CD4-positive, alpha-beta T cell treated with Interferon alpha-2 for 1 hour (primary cell): ENCODE measurements at places on chromosomes 3 and 15.

DNA sequence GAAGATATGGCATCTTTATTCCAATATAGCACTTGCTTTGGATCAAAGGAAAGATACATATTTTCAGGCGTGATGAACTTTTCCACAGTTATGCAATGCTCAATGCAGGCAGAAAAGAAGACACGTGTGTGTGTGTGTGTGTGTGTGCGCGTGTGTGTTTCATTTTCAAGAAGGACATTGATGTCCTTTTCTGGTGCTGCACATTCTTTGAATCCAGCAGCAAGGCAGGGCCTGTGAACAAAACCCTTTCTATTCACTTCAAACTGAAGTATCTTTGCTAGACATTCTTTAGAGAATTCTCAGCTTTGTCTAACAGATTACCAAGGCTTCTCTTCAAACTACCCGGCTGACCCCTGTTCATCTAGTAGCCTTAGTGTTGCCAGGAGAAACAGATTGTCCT is 124.6 kb downstream of the CD47 start:
- DNase-seq, result no peak

- DNase-seq, result no peak
Measured at GRCh38 chr15:47937834-47938233, 183.0 kb upstream of the SLC24A5 start.

DNA sequence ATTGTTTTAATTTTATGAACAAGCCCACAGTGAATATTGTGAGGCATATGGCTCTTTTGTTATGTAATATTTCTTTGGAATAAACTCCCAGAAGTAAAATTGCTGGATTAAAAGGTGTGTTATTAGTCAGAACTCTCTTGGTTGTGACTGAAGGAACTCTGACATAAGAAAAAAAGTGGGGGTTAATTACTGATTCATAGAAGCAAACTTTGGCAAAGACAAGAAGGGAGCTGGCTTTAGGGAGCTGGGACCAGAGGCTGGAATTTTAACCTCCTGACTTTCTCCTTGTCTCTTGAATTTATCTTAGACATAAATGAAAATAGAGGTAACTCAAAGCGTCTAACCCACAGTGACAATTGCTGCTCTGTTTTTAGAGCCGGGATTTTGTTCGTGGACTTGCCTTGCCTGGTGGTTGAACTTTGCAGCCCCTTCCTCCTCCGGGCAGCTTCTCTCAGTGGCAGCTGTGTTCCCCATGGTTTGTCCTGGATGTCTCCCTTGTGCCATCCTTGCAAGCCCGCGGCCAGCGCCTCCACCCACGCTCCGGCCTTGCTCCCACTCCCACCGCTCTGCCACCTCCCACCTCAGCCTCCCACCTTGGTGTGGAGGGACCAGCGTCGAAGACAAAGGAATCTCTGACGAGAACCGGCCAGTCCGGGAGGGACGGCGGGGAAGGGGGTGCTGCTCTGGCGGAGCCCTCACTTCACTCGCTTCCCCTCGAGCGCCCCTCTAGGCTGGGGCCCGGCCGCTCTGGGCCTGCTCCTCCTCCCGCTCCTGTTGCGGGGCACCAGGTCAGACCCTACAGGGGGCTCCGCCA is 28.0 kb downstream of the ARHGAP31 start:
- peak; percentile 10 for DNase-seq

- DNase-seq, result no peak
Measured at GRCh38 chr15:51322621-51323296, 15.6 kb downstream of the CYP19A1 start.

- DNase-seq, result no peak
Measured at GRCh38 chr3:44104668-44105321, 136.9 kb upstream of the TOPAZ1 start.

- no peak for DNase-seq
Measured at GRCh38 chr3:105805404-105805803, 63.4 kb downstream of the CBLB start.

- no peak for DNase-seq
Measured at GRCh38 chr15:52360229-52361203, 64.9 kb upstream of the MYO5C start.

- no peak for DNase-seq
Measured at GRCh38 chr3:160340351-160340750, 58.7 kb downstream of the IFT80 start.

DNA sequence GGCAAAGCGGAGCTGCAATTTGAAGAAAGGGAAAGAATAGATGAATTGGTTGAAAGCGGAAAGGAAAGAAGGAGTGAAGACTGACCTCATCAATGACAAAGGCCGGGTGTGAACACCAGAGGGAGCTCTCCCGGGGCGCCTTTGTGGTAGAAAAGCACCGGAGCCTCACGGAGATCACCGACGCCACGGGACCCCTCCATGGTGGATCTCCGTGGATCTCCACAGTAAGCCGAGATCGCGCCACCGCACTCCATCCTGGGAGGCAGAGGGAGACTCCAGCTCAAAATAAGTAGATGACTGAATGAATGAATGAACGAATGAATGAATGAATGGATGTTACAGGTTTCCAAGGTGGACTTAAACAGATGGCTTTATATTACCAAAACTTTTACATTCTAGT is 25.0 kb downstream of the GPR160 start:
- no peak for DNase-seq

DNA sequence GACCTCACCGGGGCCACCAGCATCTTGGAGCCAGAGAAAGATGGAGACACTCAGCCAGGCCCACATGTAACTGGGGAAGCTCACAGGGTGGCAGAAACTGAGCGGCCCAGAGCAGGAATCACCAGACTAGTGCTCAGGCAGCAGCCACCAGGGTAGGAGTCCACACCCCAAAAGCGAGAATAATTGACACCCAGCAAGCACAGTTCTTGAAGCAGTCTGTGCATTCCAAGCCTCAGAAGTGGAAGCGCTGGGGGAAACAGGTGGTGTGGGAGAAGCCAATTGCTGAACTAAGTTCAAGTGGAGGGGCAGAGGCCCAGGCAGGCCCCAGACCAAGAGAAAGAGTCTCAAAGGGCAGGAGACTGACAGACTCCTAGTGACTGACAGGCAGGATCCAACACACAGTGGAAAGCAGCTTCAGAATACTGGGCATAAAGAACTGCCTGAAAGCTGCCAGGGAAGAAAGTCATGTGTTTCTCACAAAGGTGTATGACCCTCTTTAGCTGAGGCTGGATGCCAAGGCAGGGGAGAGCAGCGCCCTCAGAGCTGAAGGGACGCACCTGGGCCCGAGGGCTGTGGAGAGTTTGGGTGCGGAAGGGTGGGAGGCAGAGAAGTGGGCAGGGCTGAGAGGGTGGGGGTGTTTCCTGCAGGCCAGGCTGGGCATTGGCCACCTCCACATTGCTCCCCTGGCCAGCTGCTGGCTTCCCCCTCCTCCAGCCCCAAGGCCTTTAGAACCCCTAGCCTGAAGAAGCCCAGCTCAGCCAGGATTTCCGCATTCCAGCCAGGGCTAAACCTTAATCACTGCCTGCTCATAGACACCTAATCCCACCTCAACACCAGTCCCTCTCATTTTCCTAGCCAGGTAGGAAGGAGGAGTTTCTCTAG is 7.7 kb downstream of the NT5DC2 start:
- DNase-seq, result no peak

DNA sequence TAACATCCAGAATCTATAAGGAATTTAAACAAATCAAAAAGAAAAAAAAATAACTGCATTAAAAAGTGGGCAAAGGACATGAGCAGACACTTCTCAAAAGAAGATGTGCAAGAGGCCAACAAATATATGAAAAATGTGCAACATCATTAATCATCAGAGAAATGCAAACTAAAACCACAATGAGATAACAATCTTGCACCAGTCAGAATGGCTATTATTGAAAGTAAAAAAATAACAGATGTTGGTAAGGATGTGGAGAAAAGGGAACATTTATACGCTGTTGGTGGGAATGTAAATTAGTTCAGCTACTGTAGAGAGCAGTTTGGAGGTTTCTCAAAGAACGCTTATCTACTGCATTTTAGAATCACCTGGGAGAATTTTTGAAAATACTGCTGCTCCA is 186.1 kb downstream of the OTOL1 start:
- no peak for DNase-seq

DNA sequence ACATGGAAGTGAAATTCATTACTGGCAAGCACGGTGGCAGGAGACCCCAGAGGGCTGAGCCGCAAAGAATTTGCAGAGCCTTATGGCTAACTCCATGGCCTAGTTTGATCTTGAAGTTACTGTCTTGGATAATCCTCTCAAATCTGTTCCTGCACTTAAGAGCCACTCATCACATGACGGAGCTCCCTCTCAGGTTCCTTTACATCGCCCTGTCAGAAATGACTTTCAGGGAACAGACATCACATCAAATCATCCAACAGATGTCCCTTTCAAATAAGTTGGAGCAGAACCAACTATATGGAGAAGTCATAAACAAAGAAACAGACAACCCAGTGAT is 328.8 kb upstream of the THBS1 start:
- no peak for DNase-seq

DNA sequence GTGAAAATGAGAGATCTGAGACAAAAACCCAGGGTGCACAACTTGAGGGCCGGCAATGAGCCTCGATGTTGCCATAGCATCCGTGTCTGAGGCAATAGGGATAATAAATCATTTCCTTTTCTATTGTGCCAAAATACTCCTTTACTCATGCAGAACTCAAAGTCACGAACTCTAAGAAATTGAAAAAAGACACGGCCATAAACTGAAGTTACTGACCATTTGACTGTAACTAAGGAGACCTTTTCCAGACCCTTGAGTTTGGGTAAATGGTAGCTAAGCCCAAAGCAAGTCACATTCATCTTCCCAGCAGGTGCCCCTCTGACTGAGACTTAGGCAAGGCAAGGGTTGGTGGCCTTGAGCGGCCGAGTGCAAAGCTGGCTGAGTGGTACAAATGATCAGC is 141.2 kb upstream of the SLCO3A1 start:
- no peak for DNase-seq

DNA sequence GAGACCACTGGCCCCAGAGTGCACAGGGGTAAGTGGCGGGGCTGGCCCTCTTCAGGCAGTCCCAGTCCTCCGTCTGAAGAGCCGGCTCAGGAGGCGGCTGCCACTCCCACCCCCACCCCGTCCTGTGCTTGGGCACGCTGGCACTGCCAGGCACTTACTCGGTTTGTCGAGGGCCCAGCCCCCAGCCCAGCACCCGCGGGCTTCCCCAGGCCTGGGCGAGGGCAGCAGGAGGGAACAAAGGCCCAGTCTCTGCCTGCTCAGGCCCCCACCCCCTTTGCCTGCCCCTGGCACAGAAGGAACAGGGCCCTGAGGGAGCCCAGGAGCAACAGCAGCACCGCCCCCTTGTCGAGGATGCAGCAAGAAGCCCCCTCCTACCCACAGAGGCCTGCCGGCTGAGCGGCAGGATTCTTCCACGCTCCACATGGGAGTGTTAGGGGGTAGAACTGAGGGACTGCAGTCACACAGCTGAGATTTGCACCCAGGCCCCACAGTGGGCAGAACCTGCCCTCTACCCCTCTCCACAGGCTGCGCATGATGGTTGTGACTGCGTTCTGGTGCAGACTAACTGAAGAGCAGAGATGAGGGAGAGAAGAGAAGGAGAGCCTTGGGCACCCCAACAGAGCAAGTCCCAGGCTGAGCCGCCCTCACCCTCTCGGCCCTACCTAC is 8.9 kb downstream of the DUSP7 start:
- DNase-seq, result no peak

GRCh38 chr15:68047826-68048225 is 6.3 kb upstream of the PIAS1 start:
- no peak for DNase-seq

DNA sequence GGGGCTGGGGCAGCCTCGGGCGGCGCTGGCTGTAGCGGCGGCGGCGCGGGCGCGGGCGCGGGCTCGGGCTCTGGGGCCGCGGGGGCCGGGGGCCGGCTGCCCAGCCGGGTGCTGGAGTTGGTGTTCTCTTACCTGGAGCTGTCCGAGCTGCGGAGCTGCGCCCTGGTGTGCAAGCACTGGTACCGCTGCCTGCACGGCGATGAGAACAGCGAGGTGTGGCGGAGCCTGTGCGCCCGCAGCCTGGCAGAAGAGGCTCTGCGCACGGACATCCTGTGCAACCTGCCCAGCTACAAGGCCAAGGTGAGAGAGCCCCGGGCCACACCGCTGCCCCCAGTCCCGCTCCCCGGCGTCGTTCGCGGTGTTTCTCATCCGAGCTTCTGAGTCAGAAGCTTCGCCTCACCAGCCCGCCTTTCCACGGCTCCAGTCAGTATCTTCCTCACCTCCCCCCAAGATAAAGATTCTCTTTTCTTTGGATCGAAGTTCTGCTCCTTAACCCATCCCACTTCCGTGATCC is 600 bp downstream of the FBXO45 start:
- peak; percentile 58 for DNase-seq

- no peak for DNase-seq
Measured at GRCh38 chr15:88449581-88449980, 17.6 kb downstream of the MRPL46 start.

GRCh38 chr3:125137358-125138033 is 75.1 kb downstream of the SLC12A8 start:
- no peak for DNase-seq

DNA sequence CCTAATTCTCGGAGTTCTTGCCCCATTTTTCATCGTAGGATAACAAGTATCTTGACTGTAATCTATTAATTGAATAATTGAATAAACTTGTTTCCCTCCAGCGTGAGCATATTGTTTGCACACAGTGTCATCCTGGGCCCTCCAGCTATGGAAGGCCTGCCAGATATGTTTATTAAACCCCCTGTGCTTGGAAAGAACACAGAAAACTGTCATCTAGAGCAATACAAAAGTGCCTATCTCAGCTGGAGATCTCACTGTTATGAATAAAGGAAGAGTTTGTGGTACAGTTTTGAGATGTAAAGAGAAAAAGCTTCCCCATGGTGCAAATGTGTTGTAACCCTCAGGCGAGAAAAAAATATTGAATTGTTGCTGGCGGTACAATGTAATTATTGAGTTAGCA is 405.9 kb downstream of the SOX2 start:
- DNase-seq, result no peak

DNA sequence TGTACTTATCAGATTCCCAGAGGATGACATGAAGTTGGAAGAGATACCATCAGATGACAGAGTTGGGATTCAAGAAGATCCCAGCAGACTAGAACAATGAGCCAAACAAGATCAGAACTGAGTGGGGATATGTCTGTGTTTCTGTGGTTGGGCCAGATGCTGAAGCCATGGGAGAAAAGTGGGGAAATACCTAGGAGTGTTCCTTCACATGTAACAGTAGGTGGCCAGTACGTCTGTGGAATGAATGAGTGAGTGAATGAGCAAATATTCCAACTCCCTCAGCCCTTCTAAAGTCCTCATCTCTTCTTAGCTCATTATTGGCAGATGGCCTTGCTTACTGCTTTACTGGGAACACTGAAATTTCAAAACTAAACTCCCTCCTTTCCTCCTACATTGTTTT is 32.2 kb upstream of the GREM1 start:
- no peak for DNase-seq

- no peak for DNase-seq
Measured at GRCh38 chr15:101486696-101487459, 2.6 kb downstream of the PCSK6 start.

- DNase-seq, result no peak
Measured at GRCh38 chr15:31571676-31572075, 245.0 kb downstream of the KLF13 start.
